ENCODE measurements at places on chromosomes 3 and 15.
A peak's percentile ranks its signal among the peaks of the same experiment; 100 is the strongest.

- DNase-seq, result no peak
These were observed 4.5 kb downstream of the SLC49A4 start for GRCh38 chr3:122799322-122799721.

DNA sequence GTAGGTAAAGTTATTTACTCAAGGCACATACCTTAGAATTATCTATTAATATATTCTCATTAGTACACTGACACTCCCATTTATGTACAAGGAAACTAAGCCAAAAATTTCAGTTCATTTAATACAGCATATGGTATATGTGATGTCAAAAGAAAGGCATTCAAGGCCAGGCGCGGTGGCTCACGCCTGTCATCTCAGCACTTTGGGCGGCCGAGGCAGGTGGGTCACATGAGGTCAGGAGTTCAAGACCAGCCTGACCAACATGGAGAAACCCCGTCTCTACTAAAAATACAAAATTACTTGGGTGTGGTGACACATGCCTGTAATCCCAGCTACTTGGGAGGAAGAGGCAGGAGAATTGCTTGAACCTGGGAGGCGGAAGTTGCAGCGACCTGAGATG is 435.2 kb downstream of the GBE1 start:
- DNase-seq, result no peak

- no peak for DNase-seq
These were observed 35.7 kb upstream of the POLG start for GRCh38 chr15:89370120-89370977.

DNA sequence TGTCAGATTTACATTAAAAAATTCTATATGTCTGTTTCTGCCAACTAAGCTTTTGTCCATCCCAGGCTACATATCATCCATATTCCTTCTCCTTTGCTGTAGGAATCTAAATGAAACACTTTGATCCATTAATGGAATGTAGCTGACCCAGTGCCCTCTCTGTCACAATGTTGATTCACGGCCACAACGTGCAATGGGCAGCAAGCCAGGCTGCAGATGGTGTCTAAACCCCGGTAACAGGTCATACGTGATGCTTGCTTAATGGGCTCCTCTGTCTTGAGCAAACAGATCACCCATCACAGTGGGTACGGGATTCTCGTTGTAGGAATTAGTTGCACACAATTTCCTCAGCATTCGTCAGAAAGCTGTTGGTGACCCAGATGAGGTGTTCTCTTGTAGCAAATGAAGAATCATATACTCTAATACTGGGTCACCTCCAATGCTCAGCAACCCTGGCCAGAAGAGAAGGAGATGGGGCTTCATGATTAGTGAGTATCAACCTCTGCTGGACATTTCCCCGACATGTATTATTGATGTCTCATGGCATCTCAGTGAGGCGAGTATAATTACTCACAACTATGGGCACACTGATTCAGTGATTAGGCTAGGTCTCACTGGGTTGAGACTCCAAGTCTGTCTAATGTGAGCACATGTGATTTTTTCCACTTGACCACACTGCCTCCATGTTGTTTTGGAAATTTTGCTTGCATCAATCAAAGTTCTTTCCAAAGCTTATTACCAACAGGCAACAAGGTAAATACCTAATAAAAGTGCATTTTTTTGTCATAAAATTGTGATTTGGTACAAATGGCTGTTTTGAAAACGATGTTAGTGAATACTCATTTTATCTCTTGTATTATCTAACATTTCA is 12.9 kb upstream of the DCBLD2 start:
- no peak for DNase-seq

- DNase-seq, result peak; percentile 29
These were observed 176.3 kb downstream of the ERC2 start for GRCh38 chr3:56291953-56292352.

- DNase-seq, result no peak
These were observed 79.2 kb downstream of the MEX3B start for GRCh38 chr15:81966631-81967030.

- DNase-seq, result peak; percentile 18
These were observed 64.2 kb downstream of the TBC1D5 start for GRCh38 chr3:17678116-17678741.

All from fibroblast of skin of left quadriceps (primary cell).